ENCODE measurements at places on chromosomes 12 and 14. TPM values are rescaled to one million over a fixed set of nuclear protein-coding genes. Genes with fewer than 3 reads are reported as not detected.

DNA sequence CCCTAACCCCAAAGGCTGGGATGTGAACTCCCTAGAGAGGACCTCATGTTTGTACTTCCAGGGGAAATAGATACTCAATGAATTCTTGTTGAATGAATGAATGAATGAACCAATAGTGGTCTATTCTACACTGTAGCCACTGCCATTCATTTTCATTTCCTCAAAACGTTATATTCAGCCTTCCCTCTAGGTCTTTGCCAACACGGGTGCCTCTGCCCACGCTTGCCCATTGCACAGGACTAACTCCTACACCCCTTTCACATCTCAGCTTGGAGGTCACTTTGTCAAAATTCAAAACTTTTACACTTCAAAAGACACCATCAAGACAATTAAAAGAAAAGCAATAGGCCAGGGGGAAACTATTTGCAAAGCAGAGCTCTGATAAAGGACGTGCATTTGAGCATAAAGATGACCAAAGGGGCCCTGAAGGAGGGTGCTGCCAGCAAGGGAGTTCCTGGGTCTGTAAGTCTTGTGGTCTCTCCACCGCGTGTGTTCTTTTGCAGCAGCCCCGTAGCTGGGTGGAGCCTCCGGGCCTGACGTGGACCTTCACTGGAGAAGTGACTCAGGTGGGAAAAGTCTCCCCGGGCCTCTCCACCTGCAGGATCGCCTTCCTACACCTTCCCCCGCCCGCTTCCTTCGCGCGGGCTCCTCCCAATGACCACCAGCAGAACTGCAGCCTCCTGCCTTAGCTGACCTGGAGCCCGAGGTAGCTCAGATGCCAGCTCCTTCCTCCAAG lies 31.5 kb downstream of the TMEM63C start:
- H3K4me3 ChIP-seq, result no peak overlapping the region
- H3K36me3 ChIP-seq, result no peaks in the 10 kb centered on the region
- no peaks in the 10 kb centered on the region for H3K4me1 ChIP-seq

GRCh38 chr12:2884810-2885209 lies 5.9 kb upstream of the TULP3 start:
- no peak overlapping the region for H3K4me3 ChIP-seq
- no peaks in the 10 kb centered on the region for H3K36me3 ChIP-seq
- DNase-seq, result no peak
- H3K4me1 ChIP-seq, result no peaks in the 10 kb centered on the region
- H3K27ac ChIP-seq, result no peak overlapping the region

- H3K4me1 ChIP-seq, result peaks cover 35% of the 10 kb centered on the region
- DNase-seq, result no peak
- H3K27me3 ChIP-seq, result no peaks in the 10 kb centered on the region
- no peak overlapping the region for H3K4me3 ChIP-seq
- H3K36me3 ChIP-seq, result no peaks in the 10 kb centered on the region
- peak overlapping the region; percentile 40 for H3K27ac ChIP-seq
Observed at GRCh38 chr12:53617700-53618099, 8.5 kb downstream of the ATF7 start.

- no peaks in the 10 kb centered on the region for H3K36me3 ChIP-seq
- H3K27me3 ChIP-seq, result no peaks in the 10 kb centered on the region
- no peak overlapping the region for H3K27ac ChIP-seq
- H3K4me3 ChIP-seq, result no peak overlapping the region
- no peak for DNase-seq
- no peaks in the 10 kb centered on the region for H3K4me1 ChIP-seq
Observed at GRCh38 chr14:51157012-51157411, 62.1 kb upstream of the TRIM9 start.

- no peak for DNase-seq
- no peak overlapping the region for H3K27ac ChIP-seq
- H3K4me3 ChIP-seq, result no peak overlapping the region
- H3K36me3 ChIP-seq, result no peaks in the 10 kb centered on the region
Observed at GRCh38 chr14:60227291-60227690, 21.7 kb upstream of the PPM1A start.

ASIC1 gene
- polyA plus RNA-seq, result 2.7 TPM

DNA sequence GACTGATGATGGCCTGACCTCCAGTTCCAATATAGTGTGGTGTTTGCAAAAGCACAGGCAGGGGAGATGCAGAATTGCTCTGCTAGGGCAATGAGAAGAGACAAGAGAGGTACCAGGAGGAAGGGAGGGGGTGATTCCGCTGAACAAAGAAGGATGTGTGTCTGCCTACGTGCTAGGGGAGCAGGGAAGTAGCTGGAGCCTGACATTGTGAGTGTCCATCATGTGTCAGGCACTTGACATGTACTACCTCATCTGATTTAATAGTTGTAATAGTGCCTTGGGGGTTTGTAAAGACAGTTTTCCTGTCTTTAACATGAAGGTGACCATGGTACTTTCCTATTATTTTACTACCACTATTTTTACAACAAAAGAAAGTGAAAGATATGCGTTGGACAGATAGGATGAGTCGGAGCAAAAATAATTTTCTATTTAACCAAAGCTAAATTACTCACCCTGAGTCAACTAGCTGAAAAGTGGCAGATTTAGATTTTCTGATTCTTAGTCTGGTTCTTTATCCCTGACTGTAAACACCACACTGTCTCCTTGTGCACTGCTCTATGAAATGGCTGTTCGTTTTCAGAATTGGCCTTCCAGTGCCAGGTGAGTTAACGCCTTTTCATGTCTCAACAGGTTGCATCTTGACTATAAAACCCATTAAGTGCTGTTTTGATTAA lies 33.7 kb upstream of the TEAD4 start:
- H3K4me3 ChIP-seq, result no peak overlapping the region
- H3K4me1 ChIP-seq, result no peaks in the 10 kb centered on the region
- H3K27me3 ChIP-seq, result no peaks in the 10 kb centered on the region
- DNase-seq, result no peak
- H3K27ac ChIP-seq, result no peak overlapping the region

PELI2 gene
- polyA plus RNA-seq, result 14.5 TPM

GRCh38 chr14:53861781-53862180 lies 94.8 kb downstream of the BMP4 start:
- H3K27ac ChIP-seq, result no peak overlapping the region
- H3K4me1 ChIP-seq, result no peaks in the 10 kb centered on the region
- H3K27me3 ChIP-seq, result no peaks in the 10 kb centered on the region
- no peak for DNase-seq
- no peak overlapping the region for H3K4me3 ChIP-seq

SMCO2 gene
- 1.5 TPM for polyA plus RNA-seq

DNA sequence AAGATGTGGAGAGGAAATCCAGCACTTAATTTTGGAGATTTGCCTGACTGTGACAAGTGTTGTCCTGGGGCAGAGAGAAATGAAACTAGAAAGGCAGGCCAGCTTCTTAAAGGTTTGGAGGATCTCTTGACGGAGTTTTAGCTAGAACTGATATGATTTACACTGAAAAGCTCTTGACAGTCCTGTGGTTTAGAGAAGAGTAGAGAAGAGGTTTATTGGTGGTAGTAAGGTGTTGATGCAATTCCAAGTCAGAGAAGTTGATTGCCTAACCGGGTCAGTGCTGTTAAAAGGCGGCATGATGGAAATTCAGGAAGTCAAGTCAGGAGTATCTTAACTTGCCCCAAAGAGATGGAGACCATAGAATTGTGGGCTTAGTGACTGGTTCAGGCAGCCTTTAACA lies 89.0 kb upstream of the TRAF3 start:
- no peak overlapping the region for H3K4me3 ChIP-seq
- no peaks in the 10 kb centered on the region for H3K36me3 ChIP-seq
- H3K27ac ChIP-seq, result no peak overlapping the region
- no peaks in the 10 kb centered on the region for H3K27me3 ChIP-seq
- H3K4me1 ChIP-seq, result peaks cover 15% of the 10 kb centered on the region
- no peak for DNase-seq

DNA sequence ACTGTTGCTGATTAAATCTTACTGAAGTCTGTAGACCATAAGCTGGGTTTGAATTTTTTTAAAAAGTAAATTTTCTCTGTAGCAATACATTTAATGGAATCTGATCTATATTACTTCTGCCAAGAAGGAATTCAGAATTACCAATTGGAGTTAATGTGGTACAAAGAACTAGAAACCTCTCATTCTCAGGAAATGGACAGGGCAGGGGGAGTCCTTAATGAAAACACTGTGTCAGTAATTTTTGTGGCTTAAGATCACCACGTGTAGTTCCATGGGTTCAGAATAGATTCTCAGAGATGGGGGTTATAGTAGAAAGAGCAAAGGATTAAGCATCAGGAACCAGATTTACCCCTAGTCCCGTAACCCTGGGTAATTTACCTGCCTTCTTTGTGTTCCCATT lies 30.3 kb downstream of the FBXL14 start:
- no peaks in the 10 kb centered on the region for H3K36me3 ChIP-seq
- no peaks in the 10 kb centered on the region for H3K4me1 ChIP-seq
- no peak overlapping the region for H3K27ac ChIP-seq
- no peaks in the 10 kb centered on the region for H3K27me3 ChIP-seq
- no peak for DNase-seq
- no peak overlapping the region for H3K4me3 ChIP-seq

AJUBA gene
- polyA plus RNA-seq, result 12.8 TPM

- H3K27ac ChIP-seq, result no peak overlapping the region
- DNase-seq, result no peak
- H3K36me3 ChIP-seq, result no peaks in the 10 kb centered on the region
Observed at GRCh38 chr12:46553911-46554310, 181.3 kb upstream of the SLC38A2 start.

- H3K4me1 ChIP-seq, result no peaks in the 10 kb centered on the region
- no peak overlapping the region for H3K27ac ChIP-seq
- H3K4me3 ChIP-seq, result no peak overlapping the region
- DNase-seq, result no peak
Observed at GRCh38 chr12:2288471-2288870, 235.7 kb downstream of the CACNA1C start.

DNA sequence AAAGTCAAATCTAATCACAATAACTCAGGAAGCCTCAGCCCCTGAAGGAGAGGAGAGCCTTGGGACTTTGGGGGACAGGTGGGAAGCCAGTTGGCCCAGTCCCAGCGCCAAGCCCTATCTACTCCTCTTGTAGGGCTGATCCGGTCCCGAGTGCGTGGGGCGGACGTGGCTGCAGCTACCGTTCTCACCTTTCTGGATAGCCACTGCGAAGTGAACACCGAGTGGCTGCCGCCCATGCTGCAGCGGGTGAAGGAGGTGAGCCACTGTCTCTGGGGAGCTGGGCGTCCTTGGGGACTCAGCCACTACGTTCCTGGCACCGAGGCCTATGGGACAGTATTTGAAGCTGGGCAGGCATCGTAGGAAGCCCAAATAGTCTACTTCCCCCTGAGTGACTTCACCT lies 68.4 kb downstream of the GALNT16 start:
- no peaks in the 10 kb centered on the region for H3K27me3 ChIP-seq
- H3K27ac ChIP-seq, result no peak overlapping the region
- no peak for DNase-seq
- H3K36me3 ChIP-seq, result no peaks in the 10 kb centered on the region

RAD9B gene
- 21.8 TPM for polyA plus RNA-seq

GRCh38 chr12:93914281-93914680 lies 234.1 kb upstream of the PLXNC1 start:
- DNase-seq, result no peak
- no peaks in the 10 kb centered on the region for H3K27me3 ChIP-seq
- H3K27ac ChIP-seq, result no peak overlapping the region
- no peaks in the 10 kb centered on the region for H3K4me1 ChIP-seq
- no peak overlapping the region for H3K4me3 ChIP-seq

DNA sequence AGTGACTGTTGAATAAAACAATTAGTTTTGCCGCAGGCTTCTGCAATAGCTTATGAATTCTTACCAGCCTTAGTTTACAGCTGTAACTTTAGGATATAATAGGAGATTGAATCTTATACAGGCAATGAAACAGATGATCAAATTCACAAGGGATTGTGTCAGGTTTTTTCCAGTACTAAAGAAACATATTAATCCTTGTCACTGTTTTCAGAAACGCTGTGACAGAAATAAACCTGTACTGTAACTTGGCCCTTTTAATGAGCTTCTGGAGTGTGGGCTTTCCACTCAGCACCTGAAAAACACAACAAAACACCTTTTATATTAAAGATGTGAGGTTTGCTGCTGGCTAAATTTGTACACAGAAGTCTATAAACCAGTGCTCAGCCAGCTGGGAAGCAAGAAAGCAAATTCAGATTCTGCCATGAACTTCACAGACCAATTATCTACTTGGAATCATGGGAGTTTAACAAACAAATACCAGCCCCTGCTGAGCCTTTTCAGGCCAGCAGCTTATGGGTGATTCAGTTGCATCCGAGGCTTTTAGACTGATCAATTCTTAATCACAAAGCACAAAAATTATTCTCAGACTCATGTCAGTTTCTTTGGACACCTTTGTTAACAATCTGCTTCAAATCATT lies 109.5 kb downstream of the FOXG1 start:
- no peak overlapping the region for H3K27ac ChIP-seq
- H3K4me3 ChIP-seq, result no peak overlapping the region
- H3K4me1 ChIP-seq, result no peaks in the 10 kb centered on the region
- H3K27me3 ChIP-seq, result no peaks in the 10 kb centered on the region
- DNase-seq, result no peak

DNA sequence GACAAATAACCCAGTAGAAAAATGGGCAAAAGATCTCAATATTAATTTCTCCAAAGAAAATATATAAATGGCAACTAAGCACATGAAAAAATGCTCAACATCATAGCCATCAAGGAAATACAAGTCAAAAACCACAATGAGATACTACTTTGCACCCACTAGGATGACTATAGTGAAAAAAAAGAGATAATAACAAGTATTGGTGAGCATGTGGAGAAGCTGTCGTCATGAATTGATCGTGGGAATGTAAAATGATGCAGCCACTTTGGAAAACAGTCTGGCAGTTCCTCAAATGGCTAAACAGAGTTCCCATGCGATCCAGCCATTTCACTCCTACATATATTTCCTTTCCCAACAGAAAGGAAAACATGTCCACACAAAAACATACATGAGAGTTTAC lies 18.1 kb downstream of the JDP2 start:
- H3K27me3 ChIP-seq, result no peaks in the 10 kb centered on the region
- H3K4me3 ChIP-seq, result no peak overlapping the region
- H3K27ac ChIP-seq, result no peak overlapping the region
- peaks cover 18% of the 10 kb centered on the region for H3K4me1 ChIP-seq
- no peaks in the 10 kb centered on the region for H3K36me3 ChIP-seq

RARG gene
- 13.6 TPM for polyA plus RNA-seq

All from testis (tissue), 5 donors.